ENCODE measurements at places on chromosomes 7 and 10. TPM values are rescaled to one million over a fixed set of nuclear protein-coding genes. Genes with fewer than 3 reads are reported as not detected.
A peak's percentile ranks its signal among the peaks of the same experiment; 100 is the strongest.

The ALOX5 gene
- total RNA-seq: 0.26 TPM

The IFIT5 gene
- total RNA-seq: 14.9 TPM

The ICA1 gene
- 1.0 TPM for total RNA-seq

The GNGT1 gene
- total RNA-seq: not detected

The ORAI2 gene
- total RNA-seq: 20.8 TPM

The TMEM229A gene
- not detected for total RNA-seq

The CUEDC2 gene
- total RNA-seq: 60.8 TPM

The PPP1R17 gene
- total RNA-seq: not detected

The KCNMA1 gene
- not detected for total RNA-seq

The C10orf67 gene
- total RNA-seq: 0.41 TPM

The PAPOLB gene
- total RNA-seq: not detected

The CCDC172 gene
- not detected for total RNA-seq

GRCh38 chr7:80053124-80053523 is 81.5 kb upstream of the GNAI1 start:
- no peak overlapping the region for H3K27ac ChIP-seq
- no peaks in the 10 kb centered on the region for H3K36me3 ChIP-seq
- H3K27me3 ChIP-seq: no peaks in the 10 kb centered on the region
- DNase-seq: no peak
- no peak overlapping the region for H3K4me3 ChIP-seq

- H3K27ac ChIP-seq: no peak within 1 kb of the TSS
- peak within 1 kb of the TSS; percentile 51 for H3K4me3 ChIP-seq
- DNase-seq: peak; percentile 65
- H3K4me1 ChIP-seq: peaks cover 16% of the 10 kb centered on the region
- peaks cover 84% of the 10 kb centered on the region for H3K27me3 ChIP-seq
Measured at GRCh38 chr7:35253710-35254495, at the start of gene TBX20. Gene TBX20 (minus strand): TSS chr7:35254100. CDS start chr7:35253620, 480 bp downstream.

DNA sequence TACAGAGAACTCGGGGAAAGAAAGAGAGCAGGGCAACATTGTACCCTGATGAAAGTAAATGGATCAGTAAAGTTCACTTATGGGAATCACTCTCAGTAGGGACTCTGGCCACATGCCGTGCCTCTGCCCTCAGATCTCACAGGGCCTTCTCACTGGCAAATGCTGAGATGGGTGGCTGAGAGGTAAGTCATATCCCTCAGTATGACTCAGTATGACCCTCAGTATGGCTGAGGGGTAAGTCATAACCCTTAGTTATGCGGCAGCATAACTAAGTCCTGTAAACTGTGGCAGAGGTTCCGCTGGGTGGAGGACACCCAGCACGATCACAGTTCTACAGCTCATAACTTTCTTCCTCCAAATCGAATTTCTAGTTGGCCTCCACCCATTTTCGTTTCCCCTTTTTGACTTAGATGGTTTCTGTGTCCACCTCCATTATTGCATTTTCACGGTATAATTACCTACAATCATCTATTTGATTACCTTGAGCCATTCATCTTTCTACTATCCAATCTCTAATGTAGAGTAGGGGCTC is 26.5 kb upstream of the WNT16 start:
- peaks cover 9% of the 10 kb centered on the region for H3K4me1 ChIP-seq
- H3K4me3 ChIP-seq: no peak overlapping the region
- DNase-seq: no peak

DNA sequence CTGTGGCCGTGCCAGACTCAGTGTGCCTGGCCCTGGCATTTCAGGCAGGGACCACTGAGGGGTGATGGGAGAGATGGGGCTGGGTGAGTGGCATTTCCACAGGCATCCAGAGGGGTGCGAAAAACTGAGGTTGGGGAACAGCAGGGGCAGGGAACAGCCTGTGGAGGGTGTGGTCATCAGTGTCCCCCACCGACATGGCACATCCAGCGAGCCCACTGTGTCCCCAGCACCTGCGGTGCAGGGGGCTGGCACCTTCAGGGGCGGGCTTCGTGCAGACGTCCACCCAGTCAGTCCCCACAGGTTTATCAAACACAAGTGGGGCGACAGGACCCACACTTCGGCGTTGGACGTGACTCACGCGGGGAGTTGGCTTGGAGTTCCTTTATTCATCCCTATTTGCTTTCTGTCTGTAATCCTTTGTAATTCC is 14.8 kb downstream of the CUX1 start:
- no peaks in the 10 kb centered on the region for H3K27me3 ChIP-seq
- H3K4me1 ChIP-seq: peaks cover 4% of the 10 kb centered on the region
- no peak overlapping the region for H3K4me3 ChIP-seq
- no peak overlapping the region for H3K27ac ChIP-seq
- peaks cover 2% of the 10 kb centered on the region for H3K36me3 ChIP-seq

DNA sequence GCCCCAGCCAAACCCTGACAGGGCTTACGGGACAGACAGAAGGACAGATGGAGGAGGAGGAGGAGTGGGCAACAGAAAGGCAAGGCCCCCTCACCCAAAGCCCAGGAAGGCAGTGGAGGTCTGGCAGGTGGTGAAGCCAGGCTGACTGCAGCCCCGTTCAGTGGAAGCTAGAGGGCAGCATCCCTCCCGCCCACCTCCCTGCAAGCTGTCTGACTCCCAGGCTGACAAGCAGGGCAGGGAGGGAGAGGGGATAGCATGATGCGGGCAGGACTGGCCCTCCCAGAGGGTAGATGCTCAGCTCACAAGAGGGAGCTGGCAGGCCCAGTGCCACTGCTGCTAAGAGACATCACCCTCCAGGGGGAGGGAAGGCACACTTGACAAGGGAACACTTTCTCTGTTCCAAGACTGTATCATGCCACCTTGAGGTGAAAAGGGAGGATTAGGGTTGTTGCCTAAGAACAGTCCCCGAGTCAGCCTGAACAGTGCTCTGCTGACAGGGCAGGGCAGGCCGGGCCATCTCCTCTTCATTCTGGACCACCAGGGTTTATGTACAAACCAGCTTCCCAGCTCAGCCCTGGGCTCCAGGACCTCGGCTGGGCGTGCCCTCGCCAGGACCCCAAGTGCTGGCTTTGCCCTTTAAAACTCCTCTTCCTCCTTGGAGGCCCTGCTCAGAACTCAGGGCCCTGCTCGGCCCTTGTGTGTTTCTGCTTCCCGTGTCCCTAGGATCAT is 61.8 kb downstream of the RASGEF1A start:
- no peaks in the 10 kb centered on the region for H3K36me3 ChIP-seq
- peaks cover 4% of the 10 kb centered on the region for H3K4me1 ChIP-seq
- peak; percentile 84 for DNase-seq
- H3K27me3 ChIP-seq: no peaks in the 10 kb centered on the region

DNA sequence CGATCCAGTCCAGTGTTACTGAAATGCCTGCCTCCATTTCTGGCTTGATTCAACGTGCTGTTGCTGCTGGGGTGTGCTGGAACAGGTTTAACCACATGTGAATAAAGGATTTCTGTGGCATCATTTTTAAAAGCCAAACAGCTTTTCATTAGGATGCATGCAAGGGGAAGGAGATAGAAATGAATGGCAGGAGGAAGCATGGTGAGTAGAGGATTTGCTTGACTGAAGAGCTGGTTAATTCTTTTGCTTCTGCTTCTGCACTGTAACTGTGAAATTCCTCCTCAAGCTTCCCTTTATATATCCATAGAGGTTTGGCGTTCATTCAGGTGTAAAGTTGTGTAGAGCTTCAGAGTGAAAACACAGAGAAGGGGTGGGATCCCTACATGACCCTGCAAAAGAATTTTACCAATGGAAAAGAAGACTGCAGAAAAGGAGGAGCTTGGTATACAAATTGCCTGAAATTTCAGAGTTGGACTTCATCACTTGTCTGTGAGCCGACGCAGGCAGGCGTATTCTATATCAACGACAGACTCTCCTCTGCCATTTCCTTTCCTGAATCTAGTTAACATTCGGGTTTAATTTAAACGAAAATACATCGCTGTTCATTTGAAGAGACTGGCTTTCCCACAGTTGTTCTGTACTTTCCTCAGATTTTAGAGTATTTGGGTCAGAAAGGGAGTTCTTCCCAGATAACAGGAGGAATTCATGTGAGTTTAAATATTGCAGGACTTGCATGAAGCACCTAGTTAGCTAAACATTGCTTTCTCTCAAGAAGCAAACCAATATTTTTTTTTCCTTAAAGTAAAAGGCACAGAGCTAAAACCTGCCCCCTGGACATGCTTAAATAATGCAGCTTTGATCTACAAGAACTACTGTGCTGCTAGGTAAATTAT is at the start of gene SOSTDC1:
SOSTDC1 (minus strand) TSS at position 270 of the 893 bp plus-strand sequence; CDS start at position 200, 70 bp downstream.
- no peak within 1 kb of the TSS for H3K4me3 ChIP-seq
- H3K4me1 ChIP-seq: peaks cover 2% of the 10 kb centered on the region
- no peak within 1 kb of the TSS for H3K27ac ChIP-seq

DNA sequence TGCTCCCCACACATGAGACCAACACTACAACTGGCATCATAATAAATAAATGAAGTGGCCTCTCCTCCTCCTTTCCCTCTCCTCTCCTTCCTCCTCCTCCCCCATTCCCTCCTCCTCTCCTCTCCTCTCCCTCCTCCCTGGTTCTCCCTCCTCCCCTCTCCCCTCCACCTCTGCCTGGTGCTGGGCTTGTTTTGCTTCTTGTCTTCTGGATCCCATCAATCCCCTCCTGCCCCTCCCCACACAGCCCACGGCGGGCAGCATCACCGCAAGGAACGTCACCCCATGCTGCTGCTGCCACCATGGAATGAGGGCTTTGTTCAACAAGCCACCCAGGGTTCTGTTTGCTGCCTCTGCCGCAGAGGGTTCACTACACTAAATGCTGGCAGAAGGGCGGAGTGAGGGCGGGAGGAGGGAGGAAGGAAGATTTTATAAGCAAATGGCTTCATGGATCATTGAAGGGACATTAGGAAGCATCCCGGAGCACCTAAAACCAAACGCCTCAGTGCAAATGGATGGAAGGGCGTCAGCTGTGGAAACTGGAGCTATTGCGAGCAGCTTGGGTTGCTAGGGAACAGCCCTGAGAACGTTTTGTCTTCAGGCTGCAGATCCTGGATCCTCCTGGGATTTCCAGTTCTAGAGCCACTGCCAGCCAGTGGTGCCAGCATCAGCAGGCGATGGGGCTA is 379.7 kb upstream of the ZMIZ1 start:
- H3K27me3 ChIP-seq: peaks cover 2% of the 10 kb centered on the region
- H3K4me3 ChIP-seq: no peak overlapping the region
- no peak overlapping the region for H3K27ac ChIP-seq
- no peaks in the 10 kb centered on the region for H3K36me3 ChIP-seq
- H3K4me1 ChIP-seq: no peaks in the 10 kb centered on the region
- no peak for DNase-seq

DNA sequence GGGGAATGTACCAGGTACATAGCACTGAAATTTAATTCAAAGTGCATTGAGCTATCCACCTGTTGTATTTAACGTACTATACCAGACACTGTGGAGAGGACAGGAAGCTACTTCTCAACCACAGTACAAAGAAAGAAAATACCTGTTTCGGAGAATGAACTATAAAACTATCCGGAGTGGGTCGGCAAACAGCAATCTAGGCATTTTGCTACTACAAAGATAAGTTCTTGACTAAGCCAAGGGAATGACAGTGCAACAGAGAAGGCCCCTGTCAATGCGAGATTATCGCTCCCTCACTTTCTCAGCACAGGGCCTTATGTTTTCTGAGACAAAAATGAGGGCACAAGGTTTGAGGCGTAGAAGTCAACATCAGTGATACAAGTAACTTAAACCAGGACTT is 27.4 kb downstream of the SFMBT2 start:
- no peak for DNase-seq
- H3K36me3 ChIP-seq: peaks cover 30% of the 10 kb centered on the region
- peak overlapping the region; percentile 34 for H3K27ac ChIP-seq
- peaks cover 54% of the 10 kb centered on the region for H3K4me1 ChIP-seq
- no peaks in the 10 kb centered on the region for H3K27me3 ChIP-seq

DNA sequence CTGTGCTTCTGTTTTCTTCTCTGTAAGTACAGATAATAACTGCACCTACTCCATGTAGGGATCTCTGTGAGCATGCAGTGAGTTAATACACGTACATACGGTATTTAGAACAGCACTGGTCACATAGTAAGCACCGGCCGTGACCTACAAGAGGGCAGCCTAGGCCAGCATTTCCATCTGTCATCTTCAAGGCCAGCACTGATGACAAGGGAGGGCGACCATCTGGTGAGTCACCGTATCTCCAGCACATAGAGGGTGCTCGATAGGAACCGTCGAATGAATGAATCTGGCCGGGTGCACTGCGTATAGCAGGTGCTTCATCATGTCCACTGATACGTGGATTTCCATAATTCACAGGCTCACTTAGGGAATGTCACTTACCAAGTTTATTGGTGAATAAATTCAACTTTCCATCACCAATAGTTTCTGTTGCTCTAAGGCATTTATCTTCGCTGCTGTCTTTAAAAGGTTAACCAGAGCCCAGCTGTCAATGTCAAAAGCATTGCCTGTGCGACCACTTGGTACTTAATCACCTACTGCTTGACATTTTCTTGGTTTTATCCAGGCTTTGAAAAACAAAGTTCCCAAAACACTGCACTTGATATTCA is 8.3 kb downstream of the NOD1 start:
- no peak overlapping the region for H3K4me3 ChIP-seq
- no peak overlapping the region for H3K27ac ChIP-seq
- peaks cover 56% of the 10 kb centered on the region for H3K4me1 ChIP-seq

GRCh38 chr7:93040355-93040754 is 77.4 kb downstream of the SAMD9 start:
- peaks cover 24% of the 10 kb centered on the region for H3K4me1 ChIP-seq
- H3K27ac ChIP-seq: no peak overlapping the region
- H3K36me3 ChIP-seq: no peaks in the 10 kb centered on the region
- H3K27me3 ChIP-seq: peaks cover 5% of the 10 kb centered on the region
- no peak for DNase-seq

DNA sequence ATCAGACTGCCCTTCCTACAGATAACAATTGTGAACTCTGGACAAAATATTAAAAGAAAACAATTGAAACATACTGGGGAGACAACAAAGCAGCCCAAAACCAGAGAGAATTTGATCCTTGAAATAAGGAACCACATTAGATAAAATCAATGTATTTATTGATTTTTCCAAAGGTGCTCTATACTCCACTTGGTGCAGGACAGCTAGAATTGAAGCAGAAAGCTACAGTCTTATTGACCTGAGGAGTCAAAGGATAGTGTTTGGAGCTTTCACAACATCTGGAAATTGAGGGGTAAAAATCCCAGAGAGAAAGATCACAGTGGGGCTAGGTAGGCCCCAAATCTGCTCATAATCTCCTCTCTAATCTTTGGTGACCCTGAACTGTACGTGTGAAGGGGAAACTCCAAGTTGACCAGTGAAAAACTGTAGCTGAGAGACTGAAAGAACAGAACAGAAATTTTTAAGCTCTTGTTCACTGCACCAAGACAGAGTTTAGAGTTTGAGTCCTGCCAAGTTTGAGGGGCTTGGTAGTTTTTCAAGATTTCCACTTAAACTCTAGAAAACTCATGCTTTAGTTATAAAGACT is 70.2 kb downstream of the SAMD9 start:
- H3K36me3 ChIP-seq: no peaks in the 10 kb centered on the region
- H3K27ac ChIP-seq: no peak overlapping the region
- peaks cover 3% of the 10 kb centered on the region for H3K4me1 ChIP-seq
- no peak for DNase-seq
- H3K4me3 ChIP-seq: no peak overlapping the region

DNA sequence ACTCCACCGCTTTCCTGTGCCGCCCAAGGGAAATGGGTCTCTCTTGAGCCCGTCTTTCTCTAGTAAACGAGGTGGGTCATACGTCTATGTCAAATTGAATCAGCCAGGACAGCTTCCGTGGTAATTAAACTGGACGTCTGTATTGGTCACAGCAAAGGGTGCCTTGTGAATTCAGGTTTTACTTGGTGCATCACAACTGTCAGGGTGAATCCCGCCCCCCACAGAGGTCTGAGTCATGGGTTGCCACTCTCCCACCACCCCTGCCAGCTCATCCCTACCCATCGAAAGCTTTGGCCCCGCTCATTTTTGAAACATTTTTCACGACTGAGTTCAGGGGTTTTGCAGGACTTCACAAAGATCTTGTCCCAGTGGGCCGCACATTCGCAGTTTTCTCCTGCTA is 8.0 kb upstream of the SP8 start:
- H3K4me3 ChIP-seq: no peak overlapping the region
- no peak overlapping the region for H3K27ac ChIP-seq
- H3K4me1 ChIP-seq: peaks cover 19% of the 10 kb centered on the region
- peaks cover 73% of the 10 kb centered on the region for H3K27me3 ChIP-seq

Data from activated CD4-positive, alpha-beta T cell treated with anti-CD3 and anti-CD28 coated beads for 36 hours (primary cell).